Daoy (cell line): ENCODE measurements at places on chromosomes 2 and 18. TPM values are rescaled to one million over a fixed set of nuclear protein-coding genes. Genes with fewer than 3 reads are reported as not detected.

GRCh38 chr18:58447402-58448095, 181.3 kb downstream of the ALPK2 start:
- no peak for DNase-seq

The CRYGC gene
- total RNA-seq = not detected in 2 replicates

The RTP5 gene
- total RNA-seq = not detected in 2 replicates

DNA sequence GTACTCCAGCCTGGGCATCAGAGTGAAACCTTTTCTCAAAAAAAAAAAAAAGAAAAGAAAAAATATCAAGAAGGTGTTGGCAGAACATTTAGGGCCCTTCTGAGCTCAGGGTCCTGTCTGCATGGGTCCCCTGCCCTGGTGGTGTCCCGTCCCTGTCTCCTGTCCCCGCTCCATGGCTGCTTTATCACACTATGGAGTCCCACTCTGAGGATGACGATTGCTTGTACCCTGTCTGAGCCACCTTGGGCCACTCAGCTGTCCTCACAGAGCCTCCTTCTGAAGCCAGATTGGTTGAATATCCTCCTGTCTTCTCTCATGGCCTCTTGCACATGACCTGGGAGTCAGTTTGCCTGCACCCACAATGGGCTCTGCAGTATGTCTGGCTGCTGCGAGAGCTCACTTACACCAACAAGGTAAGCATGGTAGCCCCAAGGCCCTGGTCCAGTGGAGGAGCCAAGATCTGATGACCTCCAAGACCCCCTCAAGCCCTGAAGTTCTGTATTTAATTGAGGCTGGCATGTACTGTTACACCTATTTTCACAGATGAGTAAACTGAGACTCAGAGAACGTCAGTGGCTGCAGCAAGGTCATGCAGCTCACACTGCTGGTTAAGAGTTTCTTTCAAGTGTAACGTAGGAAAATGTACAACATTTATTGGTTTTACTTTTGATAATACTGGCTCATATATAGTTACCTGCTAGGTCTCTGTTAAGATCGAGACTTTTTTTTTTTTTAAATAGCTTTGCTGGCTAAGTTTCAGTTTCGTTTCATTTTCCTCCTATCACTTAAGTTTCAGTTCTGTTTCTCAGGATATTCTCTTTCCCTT, 16.9 kb upstream of the ZCCHC2 start:
- DNase-seq = no peak

GRCh38 chr2:241030883-241031282, 32.5 kb downstream of the SNED1 start:
- no peak for DNase-seq

The CHRND gene
- not detected in 2 replicates for total RNA-seq

The ZNF516 gene
- total RNA-seq = 4.9 and 6.3 TPM in 2 replicates

DNA sequence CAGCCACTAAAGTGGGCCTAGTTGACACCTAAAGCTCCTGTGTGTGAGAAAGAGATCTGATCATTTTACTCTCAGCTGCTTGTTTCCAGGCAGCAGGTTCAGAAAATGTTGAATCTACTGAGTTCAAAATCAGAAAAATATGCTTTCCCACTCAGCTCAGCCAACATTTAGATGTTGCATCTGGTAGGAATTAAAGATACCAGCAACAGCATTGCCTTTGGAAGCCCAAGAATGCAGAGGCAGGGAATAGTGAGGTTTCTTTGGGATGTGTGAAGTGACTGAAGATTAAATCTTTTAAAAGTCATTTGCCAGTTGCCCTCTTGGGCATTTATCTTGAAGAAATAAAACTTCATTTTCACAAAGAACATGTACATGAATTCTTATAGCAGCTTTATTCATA, 33.9 kb upstream of the DOCK10 start:
- no peak for DNase-seq

- DNase-seq = no peak
These were observed 127.8 kb downstream of the TRIM43 start for GRCh38 chr2:95719473-95720060.

The STK16 gene
- total RNA-seq = 5.4 and 8.9 TPM in 2 replicates

- DNase-seq = peak; percentile 82
These were observed 6.0 kb upstream of the GLI2 start for GRCh38 chr2:120729406-120730399.
